ENCODE measurements at places on chromosomes 7 and 10.
A peak's percentile ranks its signal among the peaks of the same experiment; 100 is the strongest.

DNA sequence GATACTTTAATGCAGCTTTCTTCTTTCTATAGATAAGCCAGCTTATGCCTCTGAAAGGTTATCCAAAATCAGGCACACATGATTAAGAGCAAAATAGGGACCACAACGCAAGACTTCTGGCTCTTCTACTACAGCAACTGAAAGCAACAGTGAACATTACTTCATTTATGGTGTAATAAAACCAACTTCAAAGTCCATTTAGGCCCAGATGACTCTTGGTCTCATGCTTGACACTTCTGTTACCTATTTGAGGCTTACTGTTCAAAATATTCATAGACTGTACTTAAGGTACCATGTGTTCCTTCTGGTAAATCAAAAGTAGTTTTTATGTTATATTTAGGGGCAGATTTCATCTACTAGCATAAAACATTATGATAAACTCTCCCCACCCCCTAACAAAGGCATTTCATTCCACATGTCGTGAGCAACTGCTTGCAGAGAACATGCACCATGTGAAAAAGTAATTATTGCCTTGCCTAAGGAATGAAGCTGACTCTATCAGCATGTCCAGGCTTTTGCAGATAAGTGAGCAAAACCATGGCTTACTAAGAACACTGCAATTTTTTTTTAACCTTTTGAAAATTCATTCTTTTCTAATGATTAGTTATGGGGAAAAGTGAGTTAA, 154.9 kb upstream of the ITGB1 start:
- DNase-seq, result no peak

- DNase-seq, result no peak
Measured at GRCh38 chr7:5708271-5708670, 73.2 kb downstream of the RNF216 start.

- no peak for DNase-seq
Measured at GRCh38 chr10:73136627-73137026, 26.4 kb downstream of the NUDT13 start.

DNA sequence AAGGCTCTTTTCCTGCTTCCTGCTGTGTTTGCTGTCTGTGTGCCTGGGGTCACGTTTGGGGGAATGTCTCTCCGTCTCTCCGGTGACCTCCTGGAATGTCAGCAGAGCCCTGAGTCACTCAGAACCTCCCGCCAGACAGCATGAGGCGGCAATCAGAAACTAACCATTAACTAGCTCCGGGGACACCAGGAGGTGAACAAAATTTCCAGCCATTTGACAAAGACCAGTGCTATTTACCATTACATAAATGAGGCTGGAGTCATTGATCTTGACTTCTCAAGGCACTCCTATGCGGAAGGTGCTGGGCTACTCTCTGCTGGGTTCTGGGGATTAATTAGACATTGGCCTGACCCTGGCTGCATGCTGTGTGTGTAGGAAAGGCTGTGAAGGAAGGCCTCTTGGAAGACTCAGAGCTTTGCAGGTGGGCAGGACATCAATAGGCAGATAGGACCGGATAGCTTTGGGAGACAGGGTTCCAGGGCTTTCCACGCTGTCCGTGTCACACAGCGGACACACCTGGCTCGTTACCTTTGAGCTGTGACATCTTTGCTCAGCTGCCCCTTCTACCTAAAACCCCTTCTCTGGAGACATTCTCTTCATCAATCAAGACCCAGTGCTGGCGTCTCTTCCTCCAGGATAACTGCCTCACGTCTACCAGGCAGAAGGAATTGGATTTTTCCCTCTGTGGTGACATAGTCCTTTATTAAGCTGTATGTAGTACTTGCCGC, 77.0 kb downstream of the PFKFB3 start:
- peak; percentile 76 for DNase-seq

GRCh38 chr10:12181065-12181775, 14.5 kb downstream of the NUDT5 start:
- peak; percentile 5 for DNase-seq

DNA sequence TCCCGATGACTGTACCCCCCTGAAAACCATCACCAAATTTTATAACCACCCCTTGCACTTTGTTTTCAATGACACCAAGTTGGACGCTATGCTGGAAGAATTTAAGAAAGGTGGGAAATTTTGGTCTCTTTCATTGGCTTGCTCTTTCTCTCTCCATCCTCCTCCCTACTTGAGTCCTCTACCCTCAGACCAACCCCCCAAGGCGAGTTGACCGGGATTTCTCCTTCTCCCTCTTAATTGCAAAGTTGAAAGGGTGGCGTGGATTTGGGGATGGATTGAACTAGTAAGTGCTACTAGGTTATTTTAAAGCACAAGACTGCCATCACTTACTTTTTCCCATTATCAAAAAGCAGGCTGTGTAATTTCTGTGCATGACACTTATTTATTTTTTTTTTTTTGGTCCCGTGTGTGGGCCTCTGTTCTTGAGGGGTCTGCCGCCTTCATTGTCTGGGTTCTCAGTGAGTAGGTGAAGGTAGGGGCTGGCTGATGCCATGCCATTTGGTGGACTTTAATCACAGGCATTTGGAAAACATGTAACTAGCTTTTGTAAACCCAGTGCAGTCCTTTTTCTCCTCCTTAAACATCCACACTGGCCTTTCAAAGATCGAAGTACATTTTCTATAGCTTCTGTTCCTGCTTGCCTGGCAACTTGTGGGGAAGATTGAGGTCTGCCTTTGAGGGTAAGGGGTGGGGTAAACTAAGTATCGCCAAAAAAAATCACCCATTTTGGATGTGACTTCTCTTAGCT, 2.1 kb downstream of the CNNM2 start:
- peak; percentile 7 for DNase-seq

- peak; percentile 18 for DNase-seq
Measured at GRCh38 chr10:125880719-125881118, 373 bp downstream of the DHX32 start.

DNA sequence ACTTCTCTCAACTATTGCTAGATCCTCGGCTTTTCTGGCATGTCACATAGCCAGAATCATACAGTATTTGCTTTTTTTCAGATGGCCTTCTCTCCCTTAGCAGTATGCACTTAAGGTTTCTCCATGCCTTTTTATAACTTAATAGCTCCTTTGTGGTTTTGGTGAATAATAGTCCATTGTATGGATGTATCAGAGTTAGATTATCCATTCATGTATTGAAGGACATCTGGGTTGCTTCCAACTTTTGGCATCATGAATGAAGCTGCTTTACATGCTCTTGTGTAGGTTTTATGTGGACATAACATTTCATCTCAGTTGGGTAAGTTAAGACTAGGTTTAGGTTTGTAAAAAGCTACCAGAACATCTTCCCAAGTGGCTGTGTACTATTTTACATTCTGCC, 4.6 kb downstream of the ATP5F1C start:
- no peak for DNase-seq

GRCh38 chr10:61898435-61898778, 3.1 kb upstream of the ARID5B start:
- no peak for DNase-seq

GRCh38 chr10:70673043-70673928, 980 bp downstream of the ADAMTS14 start:
- peak; percentile 93 for DNase-seq

DNA sequence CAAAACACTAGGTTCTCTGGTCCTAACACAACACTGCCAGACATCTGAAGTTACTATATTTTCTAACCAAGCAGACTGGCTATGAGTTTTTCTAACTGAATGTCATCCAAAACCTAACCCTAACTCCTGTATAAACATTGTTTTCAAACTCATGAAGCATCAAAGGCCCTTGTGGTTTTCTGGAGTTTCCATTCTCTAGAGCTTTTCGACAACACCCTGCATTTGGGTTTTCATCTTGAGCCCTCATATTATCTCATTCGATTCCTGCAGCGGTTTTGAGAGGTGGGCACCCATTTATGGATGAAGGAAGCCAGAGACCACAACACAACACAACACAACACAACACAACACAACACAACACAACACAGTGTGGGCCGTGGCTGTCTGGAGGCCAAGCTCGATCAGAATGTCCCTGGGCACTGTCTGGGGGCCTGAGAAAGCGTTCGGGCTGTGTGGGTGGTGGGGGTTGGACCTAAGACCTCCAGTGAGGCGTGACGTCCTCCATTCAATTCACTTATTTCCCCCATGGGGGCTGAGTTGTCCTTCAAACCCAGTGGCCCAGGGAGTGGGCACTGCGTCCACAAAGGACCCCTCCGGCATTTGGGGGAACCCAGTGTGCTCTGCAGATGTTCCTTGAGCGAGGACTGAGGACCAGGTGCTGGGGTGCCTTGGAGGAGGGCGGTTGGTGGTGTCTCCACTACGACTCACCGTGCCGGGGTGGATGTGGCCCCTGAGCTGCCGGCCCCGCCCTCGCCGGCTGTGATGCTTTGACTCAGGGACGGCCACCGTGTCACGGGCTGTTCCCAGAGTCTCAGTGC, 490.4 kb downstream of the DNAJB6 start:
- no peak for DNase-seq

- DNase-seq, result no peak
Measured at GRCh38 chr10:132689721-132690360, 96.1 kb downstream of the NKX6-2 start.

GRCh38 chr7:16961641-16962040, 79.9 kb upstream of the AGR3 start:
- no peak for DNase-seq

- no peak for DNase-seq
Measured at GRCh38 chr7:27030393-27031050, 65.3 kb downstream of the HOXA1 start.

DNA sequence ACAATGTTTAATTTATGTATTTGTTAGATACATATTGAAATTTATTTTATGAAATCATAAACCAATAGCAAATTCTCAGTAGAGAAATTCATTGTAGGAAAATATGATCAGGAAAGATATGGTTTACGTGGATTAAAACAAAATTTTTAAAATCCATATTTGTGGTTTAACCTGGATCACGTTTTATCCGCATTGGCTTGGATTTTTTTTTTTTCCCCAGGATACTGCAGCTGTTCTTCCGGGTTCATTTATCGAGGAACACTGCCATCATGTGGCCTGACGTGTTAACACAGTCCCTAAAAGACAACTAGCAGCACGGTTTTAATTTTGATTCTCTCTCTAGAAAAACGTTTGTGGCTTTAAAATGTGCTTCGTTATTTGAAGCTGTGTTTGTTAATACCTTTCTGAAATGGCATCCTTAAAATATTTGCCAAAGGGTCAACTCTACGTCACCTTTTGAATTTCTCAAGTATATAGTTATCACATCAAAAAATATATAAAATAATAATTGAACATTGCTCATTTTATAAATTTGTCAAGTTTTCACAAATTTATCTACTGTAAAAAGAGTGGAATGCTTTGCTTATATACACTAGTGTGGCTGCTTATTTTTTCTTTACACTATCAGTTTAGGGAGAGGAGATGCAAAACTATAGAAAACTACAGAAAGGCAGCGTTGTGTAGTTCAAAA, 8.7 kb upstream of the ASB4 start:
- peak; percentile 84 for DNase-seq

DNA sequence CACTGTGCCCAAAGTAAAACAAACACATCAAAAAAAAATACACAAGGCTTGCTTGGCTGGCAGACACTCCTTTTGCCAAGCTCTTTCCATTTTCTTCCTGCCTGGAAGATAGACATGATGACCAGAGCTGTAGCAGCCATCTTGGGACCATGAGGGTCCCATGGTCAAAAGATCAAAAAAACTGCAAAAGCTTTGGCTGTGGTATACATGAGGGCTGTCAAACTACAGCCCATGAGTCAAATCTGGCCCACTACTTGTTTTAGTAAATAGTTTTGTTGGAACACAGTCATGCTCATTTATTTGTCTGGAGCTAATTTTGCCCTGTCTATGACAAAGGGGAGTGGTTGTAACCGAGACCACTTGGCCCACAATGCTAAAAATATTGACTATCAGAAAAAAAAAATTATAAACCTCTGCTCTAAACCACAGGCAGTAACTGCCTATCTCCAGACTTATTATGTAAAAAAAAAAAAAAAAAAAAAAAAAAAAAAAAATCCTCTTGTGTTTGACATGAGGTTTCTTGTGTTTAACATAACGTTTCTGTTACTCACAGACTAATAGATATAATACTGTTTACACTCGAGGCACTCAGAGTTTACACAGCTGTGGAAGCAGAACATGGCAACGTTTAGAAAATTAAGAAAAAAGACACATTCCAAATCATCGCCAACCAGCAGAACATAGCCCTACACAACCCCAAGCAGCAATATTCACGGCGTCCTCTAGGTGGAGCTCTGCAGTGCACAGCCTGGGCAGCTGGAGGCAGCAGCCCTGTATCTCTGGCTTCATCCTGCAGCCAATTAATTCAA, 36.9 kb downstream of the ASB13 start:
- peak; percentile 80 for DNase-seq

DNA sequence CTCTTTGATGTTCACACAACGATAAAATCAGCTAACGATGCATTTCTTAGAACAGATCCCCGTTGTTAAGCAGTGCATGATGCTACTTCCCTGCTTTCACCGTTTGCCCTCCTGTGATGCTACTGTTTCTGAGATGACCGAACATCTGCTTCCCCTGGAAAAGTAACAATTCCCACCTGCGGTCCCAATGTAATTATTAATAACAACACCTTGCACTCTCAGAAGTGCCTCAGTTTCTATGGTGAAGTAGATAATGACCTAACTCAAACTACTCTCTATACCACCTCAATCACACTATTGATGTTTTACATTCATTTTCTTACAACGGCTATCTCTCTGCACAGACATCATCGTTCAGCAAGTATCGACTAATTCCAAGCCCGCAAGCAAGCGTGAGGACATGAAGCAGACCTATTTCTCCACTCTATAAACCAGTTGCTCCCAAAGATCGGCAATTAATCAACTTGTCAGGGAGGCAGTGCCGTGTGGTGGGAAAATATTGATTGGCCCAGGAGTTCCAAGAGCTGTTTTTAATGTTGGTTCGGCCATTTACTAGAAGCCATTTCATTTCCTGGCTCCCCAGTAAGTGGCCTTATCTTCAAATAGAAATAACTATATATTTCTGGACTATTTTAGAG, 42.7 kb downstream of the FAM107B start:
- no peak for DNase-seq

DNA sequence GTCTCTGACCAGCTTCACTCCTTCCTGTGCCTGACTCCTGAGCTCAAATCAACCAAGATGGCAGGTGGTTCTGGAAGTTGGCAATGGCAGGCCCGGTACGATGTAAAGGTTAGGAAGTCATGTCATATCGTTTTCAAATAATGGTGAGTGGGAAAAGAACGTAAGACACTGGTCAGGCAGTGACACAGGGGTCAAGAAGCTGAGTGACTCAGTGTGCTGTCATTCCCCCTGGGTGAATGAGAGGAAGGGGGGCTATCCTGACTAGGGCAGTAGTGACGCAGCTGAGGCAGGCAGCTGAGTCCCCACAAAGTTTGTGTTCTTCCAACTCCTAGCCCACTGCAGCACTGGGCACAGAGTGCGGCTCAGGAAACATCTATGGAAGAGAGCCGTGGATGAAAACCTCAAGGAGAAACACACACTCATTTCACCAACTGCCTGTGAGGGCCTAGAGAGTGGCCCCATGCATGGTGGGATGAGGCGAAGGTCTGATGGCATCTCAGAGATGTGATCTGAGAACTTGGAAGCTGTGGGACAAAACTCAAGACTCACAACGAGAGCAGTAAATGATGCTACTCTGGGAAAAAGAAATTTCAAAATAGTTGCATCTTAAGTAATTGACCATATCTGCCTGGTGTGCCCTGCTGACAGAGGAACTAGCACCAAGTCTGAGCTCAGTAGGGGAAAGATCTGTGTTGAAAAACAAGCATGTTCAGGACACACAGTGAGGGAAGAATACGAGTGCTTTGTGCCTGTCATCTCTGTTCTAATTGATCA, 23.2 kb downstream of the CREB3L2 start:
- peak; percentile 92 for DNase-seq

Measured in astrocyte of the hippocampus (primary cell).